ENCODE measurements at places on chromosomes 4 and X.

- DNase-seq: no peak
Measured at GRCh38 chr4:101104312-101105052, 242.8 kb downstream of the PPP3CA start.

GRCh38 chr4:6107114-6107791, 89.0 kb upstream of the C4orf50 start:
- no peak for DNase-seq

GRCh38 chrX:23844502-23845138, 61.6 kb downstream of the SAT1 start:
- no peak for DNase-seq

- no peak for DNase-seq
Measured at GRCh38 chr4:100075486-100076270, 114.6 kb downstream of the DDIT4L start.

GRCh38 chr4:9921326-9921725, 100.0 kb downstream of the SLC2A9 start:
- no peak for DNase-seq

DNA sequence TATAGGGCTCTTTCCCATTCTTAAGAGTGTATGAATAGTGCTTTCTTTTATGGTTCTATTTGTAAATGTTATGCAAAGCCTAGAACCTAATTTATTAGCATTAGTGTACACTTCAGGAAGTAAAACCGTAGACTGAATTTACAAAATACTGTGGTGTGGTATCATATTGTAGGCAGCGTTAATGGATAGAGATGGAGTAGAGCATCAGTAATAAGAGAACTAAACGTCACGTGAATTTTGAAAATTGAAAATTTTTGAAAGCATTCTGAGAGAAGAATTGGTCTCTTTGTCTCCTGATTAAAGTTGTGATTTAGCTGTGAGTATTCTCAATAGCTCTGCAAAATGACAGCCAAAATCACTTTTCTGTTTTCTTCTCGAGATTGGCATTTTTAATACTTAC, 2.9 kb downstream of the STIM2 start:
- DNase-seq: no peak

DNA sequence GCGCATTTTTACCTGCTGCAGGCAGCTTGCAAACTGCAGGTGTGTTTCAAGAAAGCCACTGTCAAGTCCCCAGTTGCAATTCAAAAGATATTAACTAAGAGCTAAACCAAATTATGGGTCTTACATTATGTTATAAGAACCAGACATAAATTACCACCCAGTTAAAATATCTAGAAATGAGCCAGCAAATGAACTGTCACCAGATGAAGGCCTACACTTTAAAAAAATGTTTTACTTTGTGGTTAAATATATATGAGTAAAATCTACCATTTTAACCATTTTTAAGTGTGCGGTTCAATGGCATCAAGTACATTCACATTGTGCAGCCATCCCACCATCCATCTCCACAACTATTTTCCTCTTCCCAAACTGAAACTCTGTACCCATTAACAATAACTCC, 32.0 kb upstream of the TMEM131L start:
- no peak for DNase-seq

GRCh38 chrX:14594521-14594920, 65.2 kb downstream of the GLRA2 start:
- DNase-seq: no peak

DNA sequence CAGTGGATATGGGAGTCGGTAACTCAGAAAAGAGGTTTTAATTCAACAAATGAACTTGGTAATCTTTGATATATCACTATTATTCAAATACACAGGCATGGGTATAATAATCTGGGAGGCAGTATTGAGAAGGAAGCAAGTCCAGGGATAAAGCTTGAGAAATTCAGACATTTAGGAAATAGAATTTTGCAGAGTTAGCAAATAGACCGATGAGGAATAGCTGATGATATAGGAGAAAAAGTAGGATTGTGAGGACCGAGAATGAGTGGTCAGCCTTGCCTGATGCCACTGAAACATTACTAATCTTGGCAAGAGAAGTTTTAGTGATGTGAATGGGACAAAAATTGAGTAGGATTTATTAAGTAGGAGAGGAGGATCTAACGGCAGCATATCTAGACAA, 71.9 kb downstream of the TLL1 start:
- no peak for DNase-seq

- DNase-seq: no peak
Measured at GRCh38 chr4:102554482-102554881, 53.3 kb downstream of the NFKB1 start.

- DNase-seq: no peak
Measured at GRCh38 chr4:143186212-143186611, 1.5 kb downstream of the USP38 start.

GRCh38 chrX:123736333-123736921, 3.6 kb upstream of the THOC2 start:
- no peak for DNase-seq

All from stimulated activated CD8-positive, alpha-beta memory T cell treated with anti-CD3 and anti-CD28 coated beads, Interleukin-7, amount 100 ng/mL, for 1 hour (primary cell).